NCI-H2081 (cell line): ENCODE measurements at places on chromosomes 12 and 14.

- DNase-seq = no peak
Measured at GRCh38 chr12:121025442-121026226, 9.3 kb upstream of the C12orf43 start.

DNA sequence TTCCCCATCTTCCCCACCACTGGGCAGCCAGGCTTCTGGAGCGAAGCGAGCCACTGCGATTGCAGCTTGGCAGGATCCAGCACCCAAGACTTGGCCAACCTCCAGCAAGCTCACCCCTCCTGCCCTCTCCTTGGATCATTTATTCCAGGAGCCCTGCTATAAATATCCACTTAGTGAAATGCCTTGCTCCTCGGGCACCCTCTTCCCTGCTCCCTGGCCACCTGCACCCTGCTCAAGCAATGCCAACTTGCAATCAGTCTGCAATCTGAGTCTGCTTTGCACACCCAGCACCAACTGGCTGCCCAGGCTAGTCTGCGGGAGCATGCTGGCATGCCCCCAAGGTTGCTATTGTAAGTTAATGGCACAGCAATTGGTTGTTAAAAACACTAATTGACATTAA, 666.0 kb downstream of the MED13L start:
- DNase-seq = no peak

DNA sequence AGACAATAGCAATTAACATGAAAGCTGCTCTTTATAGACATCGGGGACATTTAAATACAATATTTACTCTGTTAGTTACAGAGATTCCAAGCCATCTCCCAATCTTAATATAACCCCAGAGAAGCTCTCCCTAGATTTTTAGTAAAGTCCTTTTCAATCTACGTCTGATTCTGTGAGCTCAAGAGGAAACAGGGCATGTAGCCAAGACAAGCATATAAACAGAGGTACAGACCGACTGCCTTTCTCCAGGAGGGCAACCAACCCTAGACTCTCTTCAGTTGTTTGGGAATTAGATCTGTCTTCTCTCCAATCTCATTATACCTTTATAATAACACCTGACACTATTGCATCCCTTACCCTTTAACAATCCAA, 57.4 kb downstream of the TMTC1 start:
- no peak for DNase-seq

DNA sequence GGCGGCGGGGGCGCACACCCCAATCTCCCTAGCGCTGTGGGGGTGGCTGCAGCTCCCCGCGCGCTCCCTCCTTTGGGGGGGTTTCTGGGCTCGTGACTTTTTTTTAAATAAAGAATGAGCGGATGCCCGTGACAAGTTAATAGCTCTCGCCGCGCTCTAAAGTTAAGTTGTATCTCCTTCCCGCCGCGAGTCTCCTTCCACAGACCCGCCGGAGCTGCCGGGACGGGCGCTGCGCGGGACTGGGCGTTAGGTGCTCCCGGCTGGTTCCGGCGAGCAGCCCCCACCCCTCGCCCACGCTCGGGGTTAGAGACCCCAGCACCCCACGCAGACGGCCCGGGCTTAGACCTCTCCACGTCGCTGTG, 82.6 kb upstream of the HMGA2 start:
- DNase-seq = no peak

- no peak for DNase-seq
Measured at GRCh38 chr12:106598003-106598402, 15.2 kb downstream of the RFX4 start.

GRCh38 chr12:91240386-91241095, 57.9 kb upstream of the DCN start:
- no peak for DNase-seq

- DNase-seq = no peak
Measured at GRCh38 chr12:131164096-131164872, 210.6 kb downstream of the ADGRD1 start.

DNA sequence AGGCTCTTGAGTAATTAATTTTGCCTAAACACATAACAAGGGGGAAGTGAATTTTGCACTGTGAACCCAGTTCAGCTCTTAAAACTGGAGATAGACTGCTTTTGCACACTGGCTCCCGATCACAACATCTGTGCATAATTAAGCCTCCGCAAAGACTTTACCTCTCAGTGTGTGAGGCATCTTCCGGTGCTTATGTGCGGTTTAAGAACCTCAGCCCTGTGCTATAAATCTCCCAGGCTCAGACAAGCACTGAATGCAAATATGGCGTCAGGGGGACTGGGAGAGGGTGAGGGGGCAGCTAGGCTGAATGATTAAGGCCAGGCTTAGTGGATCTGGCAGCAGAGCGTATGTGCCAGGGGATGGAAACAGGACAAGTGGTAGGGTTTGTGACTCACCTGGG, 103.3 kb downstream of the ADCK1 start:
- no peak for DNase-seq

DNA sequence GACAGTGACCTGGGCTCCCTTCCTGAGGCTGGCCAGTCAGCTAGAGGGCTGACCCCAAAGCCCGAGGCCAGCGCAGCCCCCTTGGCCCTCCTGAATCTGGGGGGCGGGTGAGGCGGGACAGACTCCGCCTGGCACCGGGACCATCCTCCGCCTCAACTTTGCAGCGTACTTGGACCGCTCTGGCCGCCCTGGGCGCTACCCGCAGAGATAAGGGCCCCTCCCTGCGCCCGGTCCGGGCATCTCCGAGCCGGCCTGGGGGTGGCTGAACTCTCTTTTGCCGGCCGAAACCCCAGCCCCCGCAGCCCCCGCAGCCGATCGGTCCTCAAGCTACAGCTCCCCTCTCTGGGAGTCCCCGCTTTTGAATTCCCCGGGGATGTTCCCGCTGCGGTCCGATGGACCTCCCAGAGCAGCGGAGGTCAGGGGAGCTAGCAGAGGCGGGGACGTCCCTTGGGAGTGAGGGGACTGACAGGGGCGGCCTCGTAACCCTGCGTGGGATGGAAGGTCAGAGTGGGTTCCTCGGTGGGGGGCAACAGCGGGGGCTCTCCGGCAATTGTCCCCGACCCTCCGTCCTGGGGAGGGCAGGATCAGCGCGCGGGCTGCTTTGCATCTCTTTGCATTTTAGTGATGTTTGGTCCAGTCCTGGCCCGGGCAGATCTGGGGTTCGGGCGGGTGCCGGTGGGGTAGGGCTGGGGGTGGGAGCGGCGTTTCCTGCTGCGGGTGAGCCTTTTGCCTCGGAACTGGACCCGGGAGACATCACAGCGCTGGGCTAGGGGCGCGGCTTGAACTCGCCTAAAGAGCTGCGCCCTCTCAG, at the start of gene CRIP1:
CRIP1 (plus strand) TSS at position 724 of the 811 bp plus-strand sequence. CDS start 374 bp downstream, outside the sequence.
- no peak for DNase-seq

- no peak for DNase-seq
Measured at GRCh38 chr12:1444142-1444516, 150.3 kb downstream of the FBXL14 start.

- no peak for DNase-seq
Measured at GRCh38 chr14:68726093-68726695, 66.7 kb downstream of the ZFP36L1 start.

- DNase-seq = no peak
Measured at GRCh38 chr14:54337314-54337713, 59.5 kb upstream of the CDKN3 start.

GRCh38 chr12:103994235-103994634, 28.6 kb downstream of the TDG start:
- no peak for DNase-seq
